ENCODE measurements at places on chromosomes 6 and 20.
A peak's percentile ranks its signal among the peaks of the same experiment; 100 is the strongest.

- no peak for DNase-seq
Observed at GRCh38 chr6:122790423-122791309, 1.6 kb downstream of the SMPDL3A start.

- DNase-seq: peak; percentile 93
Observed at GRCh38 chr20:31670371-31671228, 32.9 kb downstream of the COX4I2 start.

DNA sequence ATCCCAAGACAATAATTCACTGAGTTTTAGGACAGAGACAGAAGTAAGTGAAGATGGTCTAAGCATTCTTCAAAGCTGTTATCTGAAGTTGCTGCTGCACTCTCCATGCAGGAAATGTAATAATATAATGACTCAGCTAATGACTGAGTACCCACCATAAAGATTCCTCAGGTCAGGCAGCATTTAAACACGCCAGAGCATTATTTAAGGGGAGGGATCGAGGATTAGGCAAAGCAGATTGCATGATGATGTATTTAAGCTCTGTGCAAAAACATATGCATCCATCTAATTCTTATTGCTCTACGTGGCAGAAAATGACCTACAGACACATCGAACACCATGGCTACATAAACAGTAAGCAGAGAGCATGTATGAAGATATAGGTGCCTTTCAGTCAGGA, 216.4 kb downstream of the UNC5CL start:
- DNase-seq: no peak

- DNase-seq: no peak
Observed at GRCh38 chr20:41411391-41411847, 44.8 kb upstream of the EMILIN3 start.

DNA sequence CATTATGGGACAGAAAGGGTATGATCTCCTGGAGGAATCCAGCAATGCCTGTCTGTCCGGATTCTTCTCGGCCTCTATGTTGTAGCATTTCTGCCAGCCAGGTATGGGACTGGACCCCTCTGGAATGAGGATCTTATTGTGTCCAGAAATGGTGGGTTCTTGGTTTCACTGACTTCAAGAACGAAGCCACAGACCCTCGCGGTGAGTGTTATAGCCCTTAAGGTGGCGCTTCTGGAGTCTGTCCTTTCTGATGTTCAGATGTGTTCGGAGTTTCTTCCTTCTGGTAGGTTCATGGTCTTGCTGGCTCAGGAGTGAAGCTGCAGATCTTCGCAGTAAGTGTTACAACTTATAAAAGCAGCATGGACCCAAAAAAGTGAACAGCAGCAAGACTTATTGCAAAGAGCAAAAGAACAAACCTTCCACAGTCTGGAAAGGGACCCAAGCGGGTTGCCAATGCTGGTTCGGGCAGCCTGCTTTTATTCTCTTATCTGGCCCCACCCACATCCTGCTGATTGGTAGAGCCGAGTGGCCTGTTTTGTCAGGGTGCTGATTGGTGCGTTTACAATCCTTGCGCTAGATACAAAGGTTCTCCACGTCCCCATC, 62.3 kb upstream of the IER3 start:
- DNase-seq: no peak

DNA sequence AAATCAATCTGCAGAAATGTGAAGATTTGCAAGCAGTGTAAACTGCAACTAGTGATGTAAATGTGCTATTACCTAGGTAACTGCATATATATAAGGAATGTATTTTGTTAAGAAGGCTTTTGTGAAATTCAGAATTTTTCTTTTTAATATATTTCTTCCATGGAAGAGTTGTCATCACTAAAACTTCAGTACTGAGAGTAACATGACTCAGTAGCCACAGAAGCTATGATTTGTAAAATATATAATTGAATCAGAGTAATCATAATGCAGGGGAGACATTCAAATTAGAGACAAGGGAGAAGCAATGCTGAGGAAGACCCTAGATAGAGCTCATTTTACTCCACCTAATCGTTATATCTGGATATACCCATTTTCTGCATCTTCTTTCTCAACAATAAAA, 141.7 kb downstream of the ADGRG6 start:
- DNase-seq: no peak

GRCh38 chr6:89392823-89393222, 19.2 kb downstream of the RRAGD start:
- DNase-seq: no peak

DNA sequence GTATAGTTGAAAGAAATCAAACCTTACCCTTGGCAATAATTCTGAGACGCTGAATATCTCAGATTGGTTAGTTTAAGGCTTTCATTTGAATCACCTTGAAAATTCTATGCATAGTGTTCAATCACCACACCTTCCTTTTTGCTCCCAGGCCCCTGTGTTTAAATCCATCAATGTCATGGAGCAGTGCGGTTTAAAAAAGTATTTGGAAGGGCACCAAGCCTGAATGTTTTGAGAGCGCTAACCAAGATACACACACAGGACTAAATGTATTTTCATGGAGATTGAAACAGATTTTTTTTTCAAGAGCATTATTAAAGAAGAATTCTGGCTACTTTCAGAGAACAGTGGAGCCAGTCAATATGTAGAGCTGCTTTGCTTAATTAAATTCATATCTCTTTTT, 195.7 kb downstream of the CENPW start:
- DNase-seq: no peak

GRCh38 chr6:68559070-68559469, 76.0 kb upstream of the ADGRB3 start:
- peak; percentile 78 for DNase-seq

DNA sequence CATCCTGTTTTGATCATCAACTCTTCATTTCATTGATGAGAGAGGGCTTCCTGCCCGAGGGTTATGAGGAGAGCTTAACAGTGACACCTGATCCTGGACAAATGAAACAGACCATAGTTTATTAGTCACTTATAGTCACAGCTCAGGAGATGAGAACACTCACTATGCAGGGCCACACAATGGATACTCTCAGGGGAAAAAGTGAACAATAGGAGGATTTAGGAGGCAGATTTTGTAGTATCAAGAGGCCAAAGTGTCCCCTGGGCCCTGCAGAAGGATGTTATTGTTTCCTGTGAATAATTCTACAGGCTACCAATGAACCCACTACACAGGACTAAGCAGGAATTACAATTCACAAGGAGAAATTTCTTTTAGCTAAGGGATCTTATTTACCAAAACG, 772.8 kb upstream of the MAN1A1 start:
- peak; percentile 1 for DNase-seq

GRCh38 chr6:33665957-33666356, 44.8 kb downstream of the ITPR3 start:
- DNase-seq: no peak

GRCh38 chr20:890666-891057, 25.5 kb downstream of the ANGPT4 start:
- no peak for DNase-seq

- DNase-seq: no peak
Observed at GRCh38 chr6:145548933-145549648, 186.2 kb downstream of the EPM2A start.

DNA sequence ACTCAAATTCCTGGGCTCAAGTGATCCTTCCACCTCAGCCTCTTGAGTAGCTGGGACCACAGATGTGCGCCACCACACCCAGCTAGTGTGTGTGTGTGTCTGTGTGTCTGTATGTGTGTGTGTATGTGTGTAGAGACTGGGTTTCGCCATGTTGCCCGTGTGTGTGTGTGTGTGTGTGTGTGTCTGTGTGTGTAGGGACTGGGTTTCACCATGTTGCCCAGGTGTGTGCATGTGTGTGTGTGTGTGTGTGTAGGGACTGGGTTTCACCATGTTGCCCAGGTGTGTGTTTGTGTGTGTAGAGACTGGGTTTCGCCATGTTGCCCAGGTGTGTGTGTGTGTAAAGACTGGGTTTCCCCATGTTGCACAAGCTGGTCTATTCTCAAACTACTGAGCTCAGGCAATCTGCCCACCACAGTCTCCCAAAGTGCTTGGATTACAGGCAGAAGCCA, 28.3 kb downstream of the CDK5RAP1 start:
- no peak for DNase-seq

DNA sequence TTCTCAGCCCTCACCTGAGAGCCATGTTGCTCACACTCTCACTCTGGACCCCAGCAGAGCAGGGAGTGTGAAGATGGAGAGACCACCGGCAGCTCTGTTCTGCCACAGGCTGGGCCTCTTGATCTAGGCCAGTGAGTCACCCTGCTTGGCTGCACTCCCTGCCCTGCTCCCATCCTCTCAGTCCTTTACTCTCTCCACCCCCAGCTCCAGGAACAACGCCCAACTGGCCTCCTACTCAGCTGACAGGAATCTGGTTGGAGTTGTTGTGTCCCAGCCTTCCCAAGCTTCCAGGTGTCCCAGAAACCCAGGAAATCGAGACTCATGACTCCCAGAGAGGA, at the start of gene PSORS1C1:
TSS of gene PSORS1C1 (plus strand) at position 260 of the 338 bp plus-strand sequence. CDS start 14,833 bp downstream, outside the sequence.
- no peak for DNase-seq

DNA sequence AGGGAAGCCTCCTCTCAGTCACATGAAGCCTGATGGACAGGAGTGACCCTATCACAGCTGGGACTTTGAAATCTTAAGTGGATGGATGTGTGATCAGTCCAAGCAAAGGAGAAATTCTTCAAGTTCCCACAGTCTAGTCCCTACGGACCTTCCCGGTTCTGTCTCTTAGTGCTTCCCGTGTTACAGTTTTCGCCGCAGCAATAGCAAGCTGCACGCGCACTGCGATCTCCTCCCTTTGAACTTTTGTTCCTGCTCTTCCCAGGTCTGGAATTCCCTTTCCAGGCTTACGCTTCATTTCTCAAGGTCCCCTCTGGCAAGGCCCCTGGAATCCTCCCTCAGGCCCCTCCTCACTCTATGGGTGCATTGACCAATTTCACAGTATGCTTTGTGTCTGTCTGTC, 89.2 kb downstream of the VEGFA start:
- DNase-seq: no peak

DNA sequence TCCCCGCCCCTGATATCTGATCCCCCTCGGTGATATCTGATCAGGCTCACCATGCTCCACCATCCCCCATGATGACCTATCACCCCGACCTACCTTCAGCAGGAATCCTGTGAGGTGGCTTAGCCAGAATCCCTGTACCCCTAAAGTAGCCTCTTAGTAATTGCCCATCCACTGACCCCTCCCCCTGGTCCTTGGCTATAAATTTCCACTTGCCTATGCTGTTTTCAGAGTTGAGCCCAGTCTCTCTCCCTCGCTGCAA, 177.5 kb upstream of the GGTLC1 start:
- no peak for DNase-seq

- DNase-seq: no peak
Observed at GRCh38 chr6:87995461-87995860, 52.2 kb upstream of the SPACA1 start.

DNA sequence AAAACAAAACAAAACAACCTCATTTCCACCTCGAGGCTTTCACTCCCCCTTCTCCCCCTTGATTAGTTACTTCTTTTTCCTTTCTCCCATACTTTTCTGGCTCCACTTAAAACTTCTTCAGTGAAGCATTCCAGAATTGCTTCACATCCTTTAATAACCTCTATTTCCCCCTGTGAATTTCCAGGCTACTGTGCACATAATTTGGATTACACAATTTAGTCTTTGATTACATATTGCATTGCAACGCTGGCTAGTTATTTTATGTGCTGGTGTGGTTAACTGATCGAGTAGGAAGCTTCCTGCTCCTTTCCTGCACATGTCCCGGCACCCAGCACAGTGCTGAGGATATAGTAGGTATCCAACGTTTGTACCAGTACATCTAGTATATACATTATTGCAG, 28.1 kb upstream of the EEF1E1 start:
- no peak for DNase-seq

DNA sequence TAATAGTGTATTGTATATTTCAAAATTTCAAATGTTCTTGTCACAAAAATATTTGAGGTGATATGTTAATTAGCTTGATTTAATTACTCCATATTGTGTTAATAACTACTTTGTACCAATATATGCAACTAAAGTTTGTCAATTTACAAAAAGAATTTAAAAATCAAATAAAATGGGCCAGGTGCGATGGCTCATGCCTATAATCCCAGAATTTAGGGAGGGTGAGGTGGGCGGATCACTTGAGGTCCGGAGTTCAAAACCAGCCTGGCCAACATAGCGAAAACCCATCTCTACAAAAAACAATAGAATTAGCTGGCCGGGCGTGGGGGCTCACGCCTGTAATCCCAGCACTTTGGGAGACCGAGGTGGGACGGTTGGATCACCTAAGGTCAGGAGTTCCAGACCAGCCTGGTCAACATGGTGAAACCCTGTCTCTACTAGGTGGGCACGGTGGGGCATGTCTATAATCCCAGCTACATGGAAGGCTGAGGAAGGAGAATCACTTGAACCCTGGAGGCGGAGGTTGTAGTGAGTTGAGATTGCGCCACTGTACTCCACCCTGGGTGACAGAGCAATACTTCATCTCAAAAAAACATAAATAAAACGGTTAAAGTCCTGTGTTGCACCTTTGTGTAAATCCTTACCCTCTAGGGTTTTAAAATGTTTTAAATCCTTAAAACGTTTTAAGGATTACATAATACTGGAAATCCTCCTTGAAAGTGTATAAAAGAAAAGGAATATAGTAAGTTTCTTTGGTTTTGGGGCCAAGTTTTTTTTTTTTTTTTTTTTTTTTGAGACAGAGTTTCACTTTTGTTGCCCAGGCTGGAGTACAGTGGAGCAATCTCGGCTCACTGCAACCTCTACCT, 4.0 kb downstream of the HSPA1B start:
- no peak for DNase-seq

DNA sequence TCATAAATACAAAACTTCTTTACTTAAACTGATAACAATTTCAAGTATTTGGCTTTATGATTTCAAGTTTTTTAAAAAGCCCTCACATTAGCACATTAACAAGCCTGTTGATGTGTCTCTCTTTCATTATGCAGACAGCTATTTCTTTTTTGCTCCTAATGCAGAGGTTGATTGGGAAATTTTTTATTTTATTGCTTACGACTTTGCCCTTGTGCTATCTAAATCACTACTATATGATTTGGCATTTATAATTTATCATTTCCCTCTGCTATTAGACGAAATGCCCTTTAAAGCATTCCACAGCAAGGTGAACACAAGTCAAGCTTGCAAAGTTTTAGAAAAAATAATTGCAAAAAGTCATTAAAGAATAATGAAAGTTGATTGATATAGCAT, 54.5 kb upstream of the REV3L start:
- DNase-seq: no peak

GRCh38 chr6:14616656-14617055, 499.1 kb downstream of the CD83 start:
- DNase-seq: no peak

DNA sequence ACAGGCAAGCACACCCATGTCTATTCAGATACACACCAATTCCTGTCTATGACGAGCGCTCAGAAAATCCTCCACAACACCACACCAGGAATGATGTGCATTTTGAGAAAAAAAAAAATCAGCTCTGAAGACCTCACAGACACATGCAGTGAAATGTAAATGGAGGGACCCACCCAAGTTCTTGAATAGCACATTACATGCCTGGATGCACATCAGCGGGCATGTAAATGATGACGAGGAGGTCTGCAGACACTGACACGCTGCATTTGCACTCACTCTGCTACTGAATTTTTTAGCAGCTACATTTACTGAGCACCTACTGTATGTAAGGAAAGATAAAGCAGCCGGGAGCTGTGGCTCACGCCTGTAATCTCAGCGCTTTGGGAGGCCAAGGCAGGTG, 14.7 kb downstream of the NRSN2 start:
- no peak for DNase-seq
